ENCODE measurements at places on chromosomes 6 and 20.

- DNase-seq = no peak
Observed at GRCh38 chr6:29602564-29603361, 17.8 kb downstream of the OR2H2 start.

- no peak for DNase-seq
Observed at GRCh38 chr6:139388384-139388783, 13.9 kb upstream of the CITED2 start.

DNA sequence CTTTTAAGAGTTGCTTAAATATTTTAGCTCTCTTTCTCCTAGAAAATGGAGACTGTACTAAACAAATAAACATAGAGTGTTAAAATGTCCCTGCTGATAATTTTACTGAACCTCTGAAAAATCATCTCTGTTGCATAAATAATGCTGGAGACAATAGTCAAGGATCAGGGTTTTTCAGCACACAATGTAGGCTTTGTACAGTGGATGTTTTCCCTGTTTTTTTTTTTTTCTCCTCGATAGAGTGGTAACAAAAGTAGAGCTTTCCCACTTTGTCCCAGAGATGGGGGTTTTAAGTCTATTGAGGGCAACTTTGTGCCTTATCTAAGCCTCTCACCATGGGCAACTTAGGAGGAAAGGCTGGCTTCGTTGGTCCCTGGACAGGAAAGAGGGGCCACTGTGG lies 222.6 kb upstream of the HDDC2 start:
- no peak for DNase-seq

GRCh38 chr6:48249071-48249470 lies 138.1 kb upstream of the PTCHD4 start:
- no peak for DNase-seq

- DNase-seq = no peak
Observed at GRCh38 chr6:143998686-143999085, 9.4 kb downstream of the PLAGL1 start.

GRCh38 chr20:40558212-40558611 lies 130.8 kb downstream of the MAFB start:
- no peak for DNase-seq

Data from stimulated activated CD4-positive, alpha-beta T cell treated with anti-CD3 and anti-CD28 coated beads, Interleukin-1b, Interleukin-23, amount 100 ng/mL, for 24 hours (primary cell).